ENCODE measurements at places on chromosomes 5 and 9.
A peak's percentile ranks its signal among the peaks of the same experiment; 100 is the strongest.

DNA sequence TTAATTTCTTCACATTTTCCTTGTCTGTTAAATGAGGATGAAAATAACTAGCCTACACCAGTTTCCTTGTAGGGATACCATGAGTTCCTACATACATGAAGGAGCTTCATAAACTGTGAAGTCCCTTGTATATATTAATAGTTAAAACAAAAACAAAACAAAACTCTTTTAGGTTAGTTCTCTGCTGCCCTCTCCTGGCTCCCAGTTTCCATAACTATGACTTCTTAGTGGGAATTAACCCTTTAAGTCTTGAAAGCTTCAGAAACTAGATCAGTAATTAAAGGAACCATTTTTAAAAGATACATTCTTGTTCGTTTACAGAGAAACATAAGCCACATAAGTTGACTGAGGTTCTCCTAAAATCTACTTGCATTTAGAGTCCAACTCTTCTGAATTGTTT lies 500.0 kb upstream of the C9orf72 start:
- DNase-seq, result no peak

GRCh38 chr5:72619251-72619650 lies 112.0 kb upstream of the ZNF366 start:
- DNase-seq, result no peak

DNA sequence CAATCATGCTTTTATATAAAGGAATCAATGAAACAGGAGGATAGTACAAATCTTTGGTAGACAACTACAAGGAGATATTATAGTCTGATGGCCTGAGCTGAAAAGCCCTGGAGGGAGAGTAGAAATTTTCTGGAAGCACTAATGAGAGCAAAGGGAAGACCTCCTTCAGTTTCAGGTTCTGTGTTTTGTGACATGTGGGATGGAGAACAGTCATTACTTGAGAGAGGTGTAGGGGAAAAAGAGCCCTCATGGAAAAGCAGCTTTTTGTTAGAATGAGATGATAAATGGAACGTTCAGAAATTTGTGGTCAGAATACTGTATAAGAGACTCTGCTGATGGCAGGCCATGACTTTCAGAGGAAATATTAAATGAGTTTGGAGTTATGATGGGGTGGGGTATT lies 360.6 kb upstream of the MEF2C start:
- DNase-seq, result no peak

DNA sequence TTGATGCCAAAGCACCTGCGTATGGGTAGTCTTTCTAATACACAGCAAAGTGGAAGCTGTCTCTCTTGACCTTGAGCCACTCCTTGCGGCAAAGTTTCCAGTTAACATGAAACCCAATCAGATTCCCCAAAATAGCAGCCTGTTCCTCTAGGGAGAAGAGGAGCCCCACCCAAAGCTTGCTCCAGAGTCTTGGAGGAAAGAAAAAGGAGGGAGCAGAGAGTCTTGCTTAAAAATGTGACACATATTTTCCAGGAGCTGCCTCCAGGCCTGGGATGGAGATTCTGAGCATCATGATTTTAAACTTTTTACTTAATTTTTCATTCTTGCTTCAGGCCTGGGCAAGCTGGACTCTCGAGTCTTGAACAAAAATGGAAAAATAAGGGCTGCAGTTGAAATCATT lies 223.5 kb upstream of the TNC start:
- DNase-seq, result peak; percentile 91

GRCh38 chr9:131500377-131500776 lies 2.3 kb upstream of the POMT1 start:
- DNase-seq, result no peak

- DNase-seq, result no peak
Observed at GRCh38 chr9:133676450-133676849, 40.3 kb downstream of the DBH start.

GRCh38 chr5:96054311-96055030 lies 92.8 kb upstream of the ELL2 start:
- no peak for DNase-seq

GRCh38 chr9:5786370-5787127 lies 46.4 kb downstream of the ERMP1 start:
- no peak for DNase-seq

- no peak for DNase-seq
Observed at GRCh38 chr5:176541338-176542134, 4.3 kb upstream of the RNF44 start.

- DNase-seq, result no peak
Observed at GRCh38 chr5:9374025-9374424, 171.8 kb downstream of the SEMA5A start.

DNA sequence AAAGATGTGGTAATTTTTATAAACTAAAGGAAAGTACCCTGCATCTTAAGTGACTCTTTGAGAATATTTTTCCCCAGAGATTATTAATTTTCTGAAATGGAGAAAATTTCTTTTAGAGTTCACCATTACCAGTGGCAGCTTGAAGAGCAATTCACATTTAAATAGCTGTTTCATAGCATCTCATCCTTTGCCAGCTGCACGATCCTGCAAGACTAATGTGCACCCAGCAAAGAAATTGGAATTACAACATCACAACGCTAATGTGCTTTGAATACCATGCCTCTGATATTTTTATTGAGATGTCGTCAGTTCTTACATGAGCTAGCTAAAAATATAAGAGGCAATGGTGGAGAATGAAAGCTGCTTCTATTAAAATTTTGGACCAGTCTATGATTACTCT lies 423.5 kb downstream of the TAF11L14 start:
- no peak for DNase-seq

DNA sequence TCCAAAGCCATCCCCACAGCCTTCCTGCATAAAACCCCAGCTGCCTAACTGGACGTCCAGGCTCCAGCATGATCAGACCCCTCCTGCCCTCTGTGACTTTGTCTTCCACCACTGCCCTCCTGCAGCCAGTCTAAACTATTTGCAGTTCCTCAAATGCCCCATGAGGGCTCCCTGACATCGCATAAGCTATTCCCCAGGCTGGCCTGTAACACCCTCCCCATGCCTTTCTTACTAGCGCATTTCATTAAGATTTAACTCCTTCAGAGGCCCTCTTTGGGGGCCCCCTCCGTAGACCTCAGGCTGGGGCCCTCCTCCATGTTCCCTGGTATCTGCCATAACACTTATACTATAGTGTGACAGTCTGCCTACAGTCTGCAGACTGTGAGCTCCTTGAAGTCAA lies 15.5 kb upstream of the SMIM23 start:
- DNase-seq, result no peak

- DNase-seq, result no peak
Observed at GRCh38 chr5:133736512-133736911, 124.2 kb upstream of the FSTL4 start.

- DNase-seq, result no peak
Observed at GRCh38 chr9:134229466-134230091, 65.2 kb upstream of the RNU6ATAC start.

DNA sequence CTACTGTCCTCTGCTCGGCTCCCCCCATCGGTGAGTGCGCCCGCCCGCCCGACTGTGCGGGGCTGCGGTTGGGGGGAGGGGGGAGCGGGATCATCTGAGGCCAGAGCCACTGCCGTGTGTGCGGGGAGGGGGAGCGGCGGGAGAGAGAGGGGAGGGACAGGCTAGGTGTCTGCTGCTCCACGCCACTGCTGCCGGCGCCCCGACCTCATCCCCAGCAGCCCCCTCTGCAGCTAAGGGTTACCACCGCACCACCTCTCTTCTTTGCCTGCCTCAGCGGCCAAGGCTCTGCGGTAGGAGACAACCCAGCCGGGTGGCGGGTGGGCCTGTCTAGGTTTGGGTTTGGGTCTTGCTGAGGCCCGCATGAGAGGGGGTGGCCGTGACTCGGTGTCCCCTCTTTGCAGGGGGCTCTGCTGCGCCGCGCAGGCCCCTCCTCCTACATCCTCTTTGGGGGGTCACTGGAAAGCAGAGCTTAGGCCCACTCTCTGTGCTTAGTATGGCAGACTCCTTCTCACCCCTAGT lies 670 bp upstream of the PURA start:
- no peak for DNase-seq

DNA sequence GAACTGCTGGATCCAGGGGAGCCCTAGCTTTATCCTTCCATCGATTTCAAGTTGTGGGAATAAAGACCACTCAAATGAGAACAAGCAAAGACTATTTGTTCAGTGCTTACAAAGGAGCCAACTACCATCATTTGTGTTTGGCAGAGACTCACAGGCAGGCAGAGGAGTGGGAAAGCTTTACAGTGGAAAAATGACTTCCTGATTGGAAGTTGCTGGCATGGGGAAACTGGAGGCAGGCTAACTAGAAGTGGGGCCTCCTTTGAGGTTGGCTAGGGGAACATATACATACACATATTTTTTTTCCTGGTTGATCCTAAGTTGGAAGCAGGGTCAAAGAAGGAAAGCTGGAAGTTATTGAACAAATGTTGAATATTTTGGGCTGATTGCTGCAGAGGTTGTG lies 121.7 kb downstream of the ACTBL2 start:
- DNase-seq, result no peak

DNA sequence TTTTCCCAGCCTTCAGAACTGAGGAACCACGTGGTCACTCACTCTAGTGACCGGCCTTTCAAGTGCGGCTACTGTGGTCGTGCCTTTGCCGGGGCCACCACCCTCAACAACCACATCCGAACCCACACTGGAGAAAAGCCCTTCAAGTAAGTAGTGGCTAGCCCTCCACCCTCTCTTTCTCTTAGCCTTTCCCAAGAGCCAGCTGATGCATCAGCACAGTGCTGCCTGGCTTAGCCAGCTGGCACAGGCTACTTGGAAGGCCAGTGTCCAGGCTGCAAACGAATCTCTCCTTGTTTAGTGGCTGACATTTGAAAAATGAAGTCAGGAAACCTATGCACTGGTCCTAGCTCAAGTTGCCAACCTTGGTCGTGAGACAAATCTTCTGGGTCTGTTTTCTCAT lies 91.1 kb downstream of the PRDM6 start:
- DNase-seq, result peak; percentile 40

DNA sequence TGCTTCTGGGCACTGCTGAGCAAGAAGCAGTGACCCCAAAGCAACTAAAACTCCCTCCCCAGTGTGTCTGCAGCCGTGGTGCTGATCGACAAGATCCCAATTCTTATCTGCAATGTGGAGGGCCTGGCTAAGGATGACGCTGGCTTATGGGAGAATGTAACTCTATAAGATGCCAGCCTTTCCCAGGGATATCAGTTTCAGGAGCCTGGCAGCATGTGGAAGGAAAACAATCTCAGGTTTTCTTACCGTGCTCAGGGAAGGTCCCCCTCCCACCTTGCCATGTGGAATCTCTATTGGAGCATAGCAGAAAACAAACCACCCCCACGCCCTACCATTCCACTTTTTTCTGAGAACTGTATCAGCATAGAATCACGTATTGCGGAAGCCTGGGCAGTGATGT lies 87.7 kb upstream of the PTPN3 start:
- no peak for DNase-seq

- DNase-seq, result no peak
Observed at GRCh38 chr9:75844321-75844720, 46.2 kb upstream of the PCSK5 start.

DNA sequence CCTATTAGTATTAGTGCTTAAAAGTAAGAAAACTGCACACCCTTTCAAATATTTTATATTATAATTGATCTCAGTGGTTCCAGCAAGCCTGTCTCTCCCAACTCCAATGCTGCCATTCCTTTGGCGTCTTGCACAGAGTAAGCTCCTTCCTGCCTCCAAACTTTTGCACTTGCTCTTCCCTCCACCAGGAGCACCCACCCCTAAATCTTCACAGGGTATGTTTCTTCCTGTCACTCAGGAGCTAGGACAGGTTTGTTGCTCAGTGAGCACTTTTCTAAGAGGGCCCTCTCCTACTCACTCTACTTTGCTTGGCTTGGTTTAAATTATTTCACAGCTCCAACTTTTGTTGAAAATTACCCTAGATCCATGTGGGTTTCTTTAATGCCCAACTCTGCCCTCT lies 189.1 kb upstream of the ADRA1B start:
- DNase-seq, result no peak

DNA sequence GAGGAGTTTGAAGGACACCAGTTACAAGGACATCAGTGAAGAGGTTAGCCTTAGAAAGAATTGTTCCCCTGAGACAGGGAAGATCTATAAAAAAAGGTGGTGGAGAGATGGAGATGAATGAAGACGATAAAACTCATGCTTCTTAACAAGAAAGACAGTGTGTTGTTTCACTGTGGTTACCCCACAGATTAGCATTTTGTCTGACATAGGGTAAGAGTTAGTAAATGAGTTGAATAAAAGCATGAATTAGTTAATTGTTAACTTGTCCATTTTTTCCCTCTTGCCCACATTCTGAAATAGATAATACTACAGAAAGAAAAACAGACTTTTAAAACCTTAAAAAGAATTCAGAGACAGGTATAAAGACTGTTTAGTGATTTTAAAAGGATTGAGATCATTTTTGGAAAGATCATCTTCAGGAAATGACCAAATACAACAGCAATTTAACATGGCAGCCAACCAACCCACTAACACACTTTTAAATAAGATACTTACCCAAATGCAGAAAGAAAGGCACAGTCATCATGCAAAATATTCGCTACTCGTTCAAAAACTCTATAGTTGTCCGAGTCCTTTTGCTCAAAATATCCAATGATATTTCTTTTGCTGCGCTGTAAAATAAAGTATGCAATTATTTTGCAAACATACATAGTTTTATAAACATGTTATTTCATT lies 78.5 kb downstream of the ERP44 start:
- DNase-seq, result no peak

- no peak for DNase-seq
Observed at GRCh38 chr5:141003031-141003430, 36.8 kb downstream of the PCDHAC2 start.

DNA sequence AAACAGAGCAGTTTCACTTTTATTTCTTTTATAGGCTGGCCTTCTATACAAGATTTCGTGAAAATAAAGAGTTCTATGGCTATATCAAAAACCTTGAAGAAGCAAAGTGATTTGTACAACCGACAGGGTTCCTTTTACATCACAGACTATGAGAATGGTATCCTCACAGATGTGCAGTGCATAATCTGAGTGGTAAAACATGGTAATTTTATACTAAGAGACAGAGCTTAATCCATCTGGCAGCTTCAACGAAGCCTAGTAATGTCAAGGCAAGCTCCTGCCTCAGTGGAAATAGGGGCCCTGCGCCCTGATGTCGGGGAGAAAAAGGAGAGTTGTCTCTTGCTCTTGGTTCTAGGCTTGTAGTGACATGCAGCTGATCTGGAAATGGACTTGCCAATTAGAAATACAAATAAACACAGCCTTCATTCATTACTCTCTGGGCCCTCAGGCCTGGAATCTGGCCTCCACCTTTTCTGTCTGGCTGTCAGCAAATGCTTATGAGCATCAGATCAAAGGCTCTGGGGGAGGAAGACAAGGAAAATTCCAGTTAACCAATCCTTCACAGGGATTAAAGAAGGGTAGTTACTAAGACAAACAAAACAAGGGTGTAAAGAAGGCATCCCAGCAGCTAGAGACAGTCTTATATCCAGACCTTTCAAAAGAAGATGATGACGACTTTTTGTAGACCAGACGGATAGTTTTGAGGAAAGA lies 33.6 kb upstream of the TRIM32 start:
- DNase-seq, result no peak

- DNase-seq, result no peak
Observed at GRCh38 chr5:57832875-57833274, 350.3 kb upstream of the ACTBL2 start.

GRCh38 chr9:132637351-132637750 lies 32.4 kb downstream of the DDX31 start:
- DNase-seq, result no peak
